ENCODE measurements at places on chromosomes 3 and 15.
A peak's percentile ranks its signal among the peaks of the same experiment; 100 is the strongest.

GRCh38 chr3:144843099-144843498 lies 871.5 kb downstream of the DIPK2A start:
- peak; percentile 20 for DNase-seq

GRCh38 chr15:34721802-34722438 lies 32.9 kb downstream of the GJD2 start:
- DNase-seq, result peak; percentile 11

DNA sequence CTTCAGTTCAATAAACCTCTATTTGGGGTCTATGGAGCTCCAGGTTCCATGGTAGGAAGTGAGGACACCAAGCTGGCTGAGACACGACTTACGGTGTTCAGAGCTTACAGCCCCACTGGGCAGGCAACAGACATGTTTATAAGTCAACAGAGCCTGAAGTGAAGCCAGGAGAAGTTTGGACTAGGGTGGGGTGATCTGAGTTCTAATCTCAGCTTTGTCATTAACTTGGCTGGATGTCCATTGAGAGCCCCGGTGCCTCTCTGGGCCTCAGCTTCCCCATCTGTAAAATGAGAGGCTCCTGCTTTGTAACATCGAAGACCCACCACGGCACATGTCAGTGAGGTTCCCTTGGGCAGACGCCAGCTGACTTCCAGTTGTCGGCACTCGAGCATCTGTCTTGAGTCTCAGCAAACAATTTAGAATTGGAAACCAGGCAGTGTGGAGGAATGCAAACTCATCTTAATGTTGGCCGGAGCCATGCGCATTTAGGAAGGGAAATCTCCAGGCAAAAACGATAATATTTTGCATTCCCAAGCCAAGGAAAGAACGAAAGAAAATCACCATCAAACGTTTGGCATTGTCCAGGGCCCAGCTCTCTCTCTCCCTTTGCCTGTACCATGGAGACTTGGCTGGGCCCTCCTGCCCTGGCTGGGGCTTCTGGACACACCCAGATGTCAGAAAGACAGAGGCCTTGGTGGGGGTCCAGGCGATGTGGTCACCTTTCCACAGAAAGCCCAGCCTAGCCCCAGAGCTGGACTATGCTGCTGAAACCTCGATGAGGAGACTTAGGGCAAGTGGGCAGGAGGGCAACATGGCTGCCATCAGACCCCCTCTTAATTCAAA lies 18.4 kb downstream of the ITGA11 start:
- no peak for DNase-seq

GRCh38 chr3:146209371-146209770 lies 41.5 kb downstream of the PLSCR4 start:
- no peak for DNase-seq

DNA sequence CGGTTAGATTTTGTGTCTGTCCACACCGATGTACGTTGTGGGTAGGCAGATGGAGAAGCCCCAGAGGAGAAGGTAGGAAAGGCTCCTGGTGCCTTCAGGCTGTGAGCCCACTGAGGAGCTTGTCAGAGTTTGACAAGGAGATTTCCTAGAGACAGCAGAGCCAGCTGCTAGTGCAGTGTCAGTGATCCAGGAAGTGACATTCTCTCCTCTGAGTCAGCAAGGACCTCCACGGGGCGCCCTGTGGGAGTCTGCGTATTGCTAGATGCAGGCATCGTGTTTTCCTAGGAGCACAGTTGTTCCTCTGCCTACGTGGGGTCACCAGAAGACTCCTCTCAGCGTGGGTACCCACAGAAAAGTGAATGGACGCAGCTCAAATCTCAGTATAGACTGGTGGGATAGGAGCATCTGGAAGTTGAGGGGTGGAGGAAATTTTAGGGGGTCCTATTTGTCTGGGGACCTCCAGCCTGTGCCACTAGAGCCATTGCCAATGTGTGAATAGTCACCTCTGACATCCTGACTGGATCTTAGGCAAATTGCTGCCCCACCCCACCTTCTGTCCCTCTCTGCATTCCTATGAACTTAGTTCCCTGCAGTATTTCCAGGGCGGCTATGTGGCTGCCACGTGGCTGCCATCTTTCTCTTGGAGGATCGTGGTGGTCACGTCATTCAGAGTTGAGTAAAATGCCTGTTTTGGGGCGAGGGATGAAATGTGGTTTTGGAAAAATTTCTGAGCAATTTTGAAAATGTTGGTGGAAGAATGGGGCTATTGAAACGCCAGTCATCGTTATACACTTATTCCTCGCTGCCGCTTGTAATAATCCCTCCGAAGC lies 84.8 kb upstream of the KLHL25 start:
- DNase-seq, result no peak

DNA sequence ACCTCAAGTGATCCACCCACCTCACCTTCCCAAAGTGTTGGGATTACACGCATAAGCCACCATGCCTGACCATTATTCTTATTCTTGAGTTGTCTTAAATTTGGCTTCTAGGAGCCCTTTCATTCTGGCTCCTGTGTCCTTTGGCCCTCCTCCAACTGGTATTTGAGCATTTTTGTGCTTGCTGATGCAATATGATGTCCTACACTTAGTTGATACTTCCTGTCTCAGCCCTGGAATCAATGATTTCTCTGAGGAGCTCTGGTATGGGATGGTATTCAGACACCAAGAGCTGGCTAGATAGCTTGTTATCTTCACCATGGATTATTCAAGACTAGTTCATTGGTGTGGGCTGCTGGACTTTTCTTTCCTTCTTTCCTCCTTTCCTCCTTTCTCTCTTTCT lies 25.4 kb downstream of the ZNF621 start:
- no peak for DNase-seq

DNA sequence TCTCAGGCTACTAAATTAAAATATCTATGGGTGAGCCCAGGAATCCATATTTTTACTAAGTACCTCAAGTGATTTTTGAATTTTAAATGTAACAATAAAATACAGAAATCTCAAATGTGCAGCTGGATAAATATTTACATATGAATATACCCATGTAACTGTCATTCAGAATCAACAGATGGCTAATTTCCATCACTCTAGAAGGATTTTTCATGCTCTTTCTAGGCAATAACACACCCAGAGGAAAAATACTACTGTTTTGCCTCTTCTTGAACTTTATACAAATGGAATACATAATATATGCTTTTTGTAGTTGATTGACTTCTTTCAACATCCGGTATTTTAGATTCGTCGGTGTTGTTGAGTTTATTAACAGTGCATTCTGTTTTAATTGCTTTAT lies 601.3 kb upstream of the NECTIN3 start:
- no peak for DNase-seq

- no peak for DNase-seq
Measured at GRCh38 chr3:73451301-73451944, 173.3 kb downstream of the PDZRN3 start.

DNA sequence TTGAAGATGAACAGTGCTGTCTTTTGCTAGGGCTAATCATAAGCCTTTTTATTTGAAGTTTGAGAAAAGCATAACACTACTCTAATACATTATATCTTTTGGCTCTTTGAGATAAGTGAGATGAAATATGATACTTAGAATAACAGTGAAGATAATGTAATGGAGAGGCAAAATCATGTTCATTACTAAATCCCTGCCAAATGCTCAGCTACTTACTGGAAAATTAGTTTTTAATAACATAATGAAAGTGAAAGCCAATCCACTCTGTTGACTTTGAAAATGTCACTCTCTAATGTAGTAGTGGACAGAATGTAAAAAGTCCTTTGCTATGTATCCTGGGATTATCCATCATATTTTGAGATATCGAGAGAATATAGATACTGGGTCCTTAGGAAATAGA lies 35.9 kb upstream of the MYH15 start:
- DNase-seq, result peak; percentile 30

- no peak for DNase-seq
Measured at GRCh38 chr15:67735896-67736295, 89.4 kb upstream of the SKOR1 start.

GRCh38 chr3:105722943-105723556 lies 145.8 kb downstream of the CBLB start:
- DNase-seq, result peak; percentile 41

- peak; percentile 63 for DNase-seq
Measured at GRCh38 chr3:171374661-171375285, 85.4 kb downstream of the TNIK start.

GRCh38 chr15:67105065-67105951 lies 39.9 kb downstream of the SMAD3 start:
- peak; percentile 96 for DNase-seq

GRCh38 chr3:76054404-76054803 lies 269.1 kb upstream of the ZNF717 start:
- no peak for DNase-seq

- no peak for DNase-seq
Measured at GRCh38 chr3:169809230-169809795, 3.4 kb upstream of the LRRIQ4 start.

DNA sequence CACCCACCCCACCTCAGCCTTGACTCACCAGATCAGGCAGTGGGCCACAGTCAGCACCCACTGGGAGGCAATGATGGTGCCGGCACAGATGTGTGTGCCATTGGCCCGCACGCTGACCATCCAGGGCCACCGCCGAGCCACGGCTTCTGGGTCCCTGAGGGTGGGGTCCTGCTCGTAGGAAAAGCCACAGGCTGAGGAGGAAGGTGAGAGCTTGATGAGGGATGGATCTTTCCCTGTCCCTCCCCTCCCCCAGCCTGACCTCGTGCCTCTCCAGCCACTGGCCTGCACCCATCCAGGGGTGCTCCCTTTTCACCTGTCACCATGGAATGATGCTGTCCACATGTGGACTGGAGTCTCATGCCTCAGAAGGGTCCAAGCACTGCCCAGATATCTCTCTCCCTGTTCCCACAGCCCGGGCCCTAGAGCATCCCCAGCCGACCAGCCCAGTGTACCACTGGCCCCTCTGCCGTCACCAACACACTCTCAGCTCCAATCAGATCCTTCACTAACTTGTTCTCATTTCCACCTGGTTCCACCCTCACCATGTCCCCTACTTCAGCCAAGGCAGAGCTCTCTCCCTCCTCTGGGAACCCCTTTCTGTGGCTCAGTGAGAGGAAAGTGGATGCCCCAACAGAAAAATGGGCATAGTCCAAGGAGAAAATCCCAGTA lies 2.0 kb downstream of the PRSS50 start:
- no peak for DNase-seq

DNA sequence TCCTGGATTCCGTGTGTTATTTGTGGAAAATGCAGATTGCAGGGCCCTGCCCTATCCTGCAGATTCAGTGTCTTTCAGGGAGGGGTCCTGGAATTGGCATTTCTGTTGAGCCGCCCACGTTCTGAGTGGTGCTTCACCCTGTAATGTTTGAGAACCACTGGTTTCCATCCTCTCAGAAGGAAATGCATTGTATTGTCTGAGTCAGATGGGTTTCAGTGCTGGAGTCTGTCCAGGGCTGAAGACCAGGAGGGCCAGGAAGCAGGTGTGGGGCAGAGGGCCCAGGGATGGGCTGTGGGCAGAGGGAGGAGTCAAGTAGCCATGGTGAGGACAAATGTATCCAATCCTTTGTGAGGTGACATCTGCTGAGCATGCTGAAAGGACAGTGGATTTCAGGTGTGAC lies 123.8 kb downstream of the SV2B start:
- DNase-seq, result peak; percentile 4

DNA sequence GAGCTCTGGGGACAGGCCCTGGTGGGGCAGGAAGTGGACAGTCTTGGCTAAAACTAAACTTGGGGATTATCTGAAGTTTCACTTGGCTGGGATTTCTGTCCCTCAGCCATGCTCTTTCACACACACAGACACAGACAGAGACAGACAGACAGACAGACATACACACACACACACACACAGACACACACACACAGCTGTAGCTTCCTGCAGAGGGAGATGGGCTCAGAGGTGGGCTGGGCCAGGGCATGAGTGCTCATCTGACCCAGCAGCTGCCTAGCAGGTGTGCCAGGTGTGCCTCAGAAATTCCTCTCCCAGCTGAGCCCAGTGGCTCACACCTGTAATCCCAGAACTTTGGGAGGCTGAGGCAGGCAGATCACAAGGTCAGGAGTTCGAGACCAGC lies 3.3 kb downstream of the RHOV start:
- no peak for DNase-seq

- no peak for DNase-seq
Measured at GRCh38 chr3:4786431-4786830, 192.8 kb upstream of the BHLHE40 start.

GRCh38 chr15:31360158-31360561 lies 33.5 kb downstream of the KLF13 start:
- no peak for DNase-seq
